Activated CD4-positive, alpha-beta T cell treated with anti-CD3 and anti-CD28 coated beads, Interleukin-2, amount 10 ng/mL, durations not matched to agents 7 days and 5 days (primary cell): ENCODE measurements at places on chromosomes 1 and 21. TPM values are rescaled to one million over a fixed set of nuclear protein-coding genes. Genes with fewer than 3 reads are reported as not detected.

Gene SPRR4
- total RNA-seq, result not detected

Gene HTR6
- total RNA-seq, result 0.10 TPM

Gene FNDC10
- total RNA-seq, result 7.9 TPM

Gene RIPPLY3
- total RNA-seq, result not detected

Gene KRTAP19-1
- not detected for total RNA-seq

Gene TNFRSF1B
- 167 TPM for total RNA-seq
